Stomach (tissue), 19 donors: ENCODE measurements at places on chromosomes 11 and 22. TPM values are rescaled to one million over a fixed set of nuclear protein-coding genes. Genes with fewer than 3 reads are reported as not detected.

The OR5A2 gene
- not detected for total RNA-seq

The OR4A16 gene
- total RNA-seq = not detected

DNA sequence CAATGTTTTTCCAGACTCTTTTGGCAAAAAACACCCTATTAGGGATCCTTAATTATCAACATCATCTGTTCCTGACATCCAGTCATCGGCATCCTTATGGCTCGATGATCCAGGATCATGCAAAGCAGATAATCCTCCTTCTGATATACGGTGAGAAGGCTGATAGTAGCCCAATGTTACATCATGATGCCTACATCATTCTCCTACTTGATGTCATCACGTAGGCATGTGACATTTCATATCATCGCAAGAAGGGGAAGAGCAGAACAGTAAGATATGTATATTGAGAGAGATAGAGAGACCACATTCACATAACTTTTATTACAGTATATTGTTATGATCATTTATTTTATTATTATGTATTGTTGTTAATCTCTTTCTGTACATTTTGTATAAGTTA is 168.6 kb downstream of the ADAMTS15 start:
- no peak for DNase-seq

- DNase-seq = peak; percentile 12
Measured at GRCh38 chr22:31088233-31088986, 7.3 kb downstream of the SMTN start.

GRCh38 chr22:48101704-48102103 is 1339.3 kb downstream of the TBC1D22A start:
- DNase-seq = peak; percentile 15

- no peak for DNase-seq
Measured at GRCh38 chr11:76849376-76849775, 11.3 kb upstream of the ACER3 start.

GRCh38 chr22:19884954-19885751 is 30.5 kb upstream of the GNB1L start:
- DNase-seq = no peak

DNA sequence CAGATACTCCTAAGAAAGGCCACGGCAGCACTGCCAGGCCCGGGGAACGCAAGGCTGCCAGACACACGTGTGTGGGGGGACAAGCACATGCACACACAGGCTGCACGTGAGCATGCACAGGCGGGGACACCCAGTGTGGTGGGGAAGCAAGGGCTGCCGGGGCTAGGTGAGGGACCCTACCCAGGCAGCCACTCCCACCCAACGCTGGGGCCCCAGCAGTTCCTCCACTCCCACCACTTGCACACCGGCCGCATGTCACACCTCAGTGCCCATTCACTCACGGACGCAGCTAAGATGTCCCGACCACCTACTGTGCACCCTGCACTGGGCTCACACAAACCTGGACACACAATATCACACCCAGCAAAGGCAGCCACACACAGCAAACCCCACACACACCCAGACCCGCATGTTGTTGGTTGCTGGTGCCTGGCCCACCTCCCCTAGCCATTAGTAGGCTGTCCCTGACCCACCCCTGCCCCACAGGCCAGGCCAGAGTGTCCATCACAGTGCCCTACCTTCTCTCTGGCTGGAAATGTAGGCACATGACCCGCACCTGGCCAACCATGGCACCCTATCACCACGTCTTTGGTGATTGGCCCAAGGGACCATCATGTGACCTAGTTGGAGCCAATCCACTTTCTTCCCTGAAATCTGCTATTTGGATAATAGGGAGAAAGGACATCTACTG is 8.8 kb downstream of the SSTR3 start:
- DNase-seq = no peak
